Urinary bladder (tissue), 4 donors: ENCODE measurements at places on chromosomes 5 and 9.

- DNase-seq, result no peak
Observed at GRCh38 chr9:135833864-135834263, 73.5 kb downstream of the CAMSAP1 start.

DNA sequence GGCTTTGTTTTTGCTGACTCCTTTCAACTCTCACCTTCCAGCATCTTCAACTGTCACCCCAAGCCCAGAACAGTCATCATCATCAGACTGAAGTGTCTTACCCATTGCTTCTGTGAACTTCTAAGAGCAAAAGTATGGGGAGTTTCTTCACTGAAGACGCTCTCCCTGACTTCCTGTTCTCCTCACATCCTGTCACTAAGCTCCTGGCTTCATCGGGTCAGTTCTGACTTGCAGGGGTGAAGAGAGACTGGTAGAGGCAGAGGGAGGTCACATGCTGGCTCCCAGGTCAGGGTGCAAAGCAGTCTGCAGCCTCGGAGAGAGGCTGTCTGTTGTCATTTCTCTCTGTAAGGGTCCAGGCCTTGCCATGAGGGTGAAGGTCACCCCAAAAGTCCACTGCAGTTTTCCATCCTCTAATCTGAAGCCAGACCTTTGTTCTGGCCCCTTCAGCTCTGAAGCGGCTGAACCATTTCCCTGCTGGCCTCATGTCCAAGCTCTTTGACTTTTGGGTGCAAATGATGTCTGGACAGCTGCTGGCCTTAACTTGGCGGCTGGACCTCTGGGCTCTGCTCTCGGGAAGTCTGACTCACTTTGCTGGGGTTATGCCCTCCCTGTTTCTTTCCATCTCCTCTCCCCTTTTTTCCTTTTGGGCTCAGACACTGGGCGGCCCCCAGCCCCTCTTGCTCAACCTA is 305.0 kb downstream of the RAB3C start:
- no peak for DNase-seq

GRCh38 chr9:137647096-137647714 is 28.4 kb downstream of the EHMT1 start:
- DNase-seq, result no peak

DNA sequence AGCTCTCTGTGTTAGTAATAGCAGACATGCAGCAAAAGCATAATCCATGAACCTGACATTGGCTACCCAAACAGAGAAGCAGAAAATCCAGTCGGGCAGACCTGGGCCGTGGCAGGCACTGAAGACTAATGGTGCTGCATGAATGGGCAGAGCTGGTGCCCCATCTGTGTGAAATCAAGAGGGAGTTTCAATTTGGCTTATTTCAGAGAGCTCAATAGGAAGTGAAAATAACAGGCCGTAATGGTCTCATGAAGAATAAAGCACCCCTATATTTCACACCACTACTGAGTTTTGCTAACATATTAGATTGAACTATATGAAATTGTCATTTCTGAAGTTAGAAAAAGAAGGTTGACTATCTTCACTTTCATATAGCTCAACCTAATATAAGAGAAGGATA is 149.7 kb downstream of the ENC1 start:
- no peak for DNase-seq

DNA sequence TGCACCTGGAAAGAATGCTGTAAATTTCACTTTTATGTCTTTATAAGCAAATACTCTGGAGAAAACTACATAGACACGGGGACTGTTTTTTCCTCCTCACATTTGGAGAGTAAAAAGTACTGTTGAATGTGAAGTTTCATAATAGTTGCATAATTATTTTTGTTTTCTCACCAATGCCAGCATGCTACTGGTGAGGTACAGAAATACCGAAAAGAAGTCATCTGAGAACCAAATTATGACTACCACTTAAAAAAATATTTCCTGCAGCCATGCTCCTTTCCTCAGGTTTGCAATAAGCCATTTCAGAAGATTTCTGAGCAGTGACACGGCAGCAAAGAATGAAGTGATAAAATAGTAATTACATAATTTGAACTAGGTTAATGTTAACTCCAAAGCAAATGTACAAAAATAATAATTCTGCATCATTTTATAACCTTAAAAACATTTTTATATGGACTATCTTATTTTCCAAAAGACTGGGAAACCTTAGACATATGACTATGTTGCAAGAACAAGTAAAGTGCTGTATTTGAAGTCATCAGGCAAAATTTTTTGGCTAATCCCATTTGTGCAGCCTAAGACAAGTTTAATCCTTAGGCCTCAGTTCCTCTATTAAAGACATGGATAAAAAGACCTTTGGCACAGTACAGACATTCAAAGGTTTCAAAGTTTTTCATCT is 144.7 kb downstream of the PCSK1 start:
- no peak for DNase-seq

DNA sequence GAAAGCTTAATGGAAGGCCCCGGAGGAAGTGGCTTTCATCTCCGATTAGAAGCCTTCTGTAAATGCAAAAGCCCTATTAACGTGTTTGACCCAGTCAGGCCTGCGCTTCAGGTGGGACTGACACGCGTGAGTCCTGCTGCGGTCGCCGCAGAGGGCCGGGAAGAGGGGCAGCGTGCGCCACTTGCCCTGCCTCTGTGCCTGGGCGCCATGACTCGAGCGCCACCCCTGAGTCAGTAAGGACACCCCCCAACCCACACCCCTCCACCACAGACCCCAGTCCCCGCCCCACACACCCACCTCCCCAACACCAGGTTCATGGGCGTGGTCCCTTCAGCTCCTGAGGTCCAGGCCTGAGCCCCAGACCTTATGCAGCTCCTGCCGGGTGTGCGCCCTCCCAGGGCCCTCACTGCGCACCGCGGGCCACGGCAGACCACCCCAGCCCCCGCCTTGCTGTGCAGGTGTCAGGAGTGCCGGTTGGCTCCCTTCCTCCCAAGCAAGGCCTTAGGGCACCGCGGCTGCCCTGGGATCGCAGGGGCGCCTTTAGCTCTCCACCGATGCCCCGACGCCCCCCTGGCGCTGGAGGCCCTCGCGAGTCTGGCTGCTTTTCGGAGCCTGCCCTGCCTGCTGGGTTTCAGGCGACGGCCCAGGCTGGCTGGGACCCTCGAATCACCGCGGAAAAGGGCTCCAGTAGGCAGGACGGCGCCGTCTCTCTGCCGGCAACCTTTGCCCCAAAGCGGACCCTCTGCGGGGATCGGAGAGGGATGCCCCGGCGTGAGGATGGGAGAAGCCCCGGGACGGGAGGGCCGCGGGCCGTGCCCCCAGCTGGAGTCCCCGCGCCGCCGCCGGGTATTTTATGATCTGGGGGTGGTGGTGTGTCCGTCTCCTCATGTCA is 625 bp upstream of the OLFM1 start:
- no peak for DNase-seq

- DNase-seq, result no peak
Observed at GRCh38 chr9:129647635-129648034, 5.7 kb upstream of the ASB6 start.

- DNase-seq, result no peak
Observed at GRCh38 chr9:32414856-32415255, 30.4 kb downstream of the ACO1 start.

DNA sequence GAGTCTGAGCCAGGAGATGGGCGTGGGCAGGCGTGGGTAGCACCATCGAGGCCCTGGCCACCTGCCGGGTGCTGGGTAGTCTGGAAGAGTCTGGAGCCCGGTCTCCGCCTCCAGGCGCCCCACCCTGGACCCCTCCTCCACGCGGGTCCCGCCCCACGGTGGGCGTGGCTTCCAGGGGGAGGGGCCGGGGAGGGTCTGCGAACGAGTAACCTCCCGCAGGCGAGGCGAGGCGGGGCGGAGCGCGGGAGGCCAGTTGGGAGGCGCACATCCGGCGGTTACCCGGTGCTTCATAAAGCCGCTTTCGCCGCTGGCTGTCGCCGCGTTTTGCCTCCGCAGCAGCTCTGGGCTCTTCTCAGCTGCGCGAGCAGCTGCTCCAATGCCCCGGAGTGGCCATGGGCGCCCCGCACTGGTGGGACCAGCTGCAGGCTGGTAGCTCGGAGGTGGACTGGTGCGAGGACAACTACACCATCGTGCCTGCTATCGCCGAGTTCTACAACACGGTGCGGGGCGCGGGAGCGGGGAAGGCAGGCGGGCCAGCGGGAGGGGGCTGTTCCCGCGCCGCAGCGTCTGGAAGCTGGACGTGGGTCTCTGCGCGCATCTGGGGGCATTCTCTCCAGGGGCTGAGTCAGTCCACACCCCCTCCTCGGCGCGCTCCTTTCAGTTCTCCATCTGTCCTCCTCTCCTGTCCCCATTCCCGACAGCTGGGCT is at the start of gene ACER2:
TSS of gene ACER2 (plus strand) at position 317 of the 708 bp plus-strand sequence. CDS start at position 393, 76 bp downstream.
- DNase-seq, result peak; percentile 80
